RPMI7951 (cell line): ENCODE measurements at places on chromosomes 11 and 22. TPM values are rescaled to one million over a fixed set of nuclear protein-coding genes. Genes with fewer than 3 reads are reported as not detected.
A peak's percentile ranks its signal among the peaks of the same experiment; 100 is the strongest.

- DNase-seq = peak; percentile 27
Observed at GRCh38 chr11:134360050-134360835, 28.5 kb downstream of the GLB1L2 start.

DNA sequence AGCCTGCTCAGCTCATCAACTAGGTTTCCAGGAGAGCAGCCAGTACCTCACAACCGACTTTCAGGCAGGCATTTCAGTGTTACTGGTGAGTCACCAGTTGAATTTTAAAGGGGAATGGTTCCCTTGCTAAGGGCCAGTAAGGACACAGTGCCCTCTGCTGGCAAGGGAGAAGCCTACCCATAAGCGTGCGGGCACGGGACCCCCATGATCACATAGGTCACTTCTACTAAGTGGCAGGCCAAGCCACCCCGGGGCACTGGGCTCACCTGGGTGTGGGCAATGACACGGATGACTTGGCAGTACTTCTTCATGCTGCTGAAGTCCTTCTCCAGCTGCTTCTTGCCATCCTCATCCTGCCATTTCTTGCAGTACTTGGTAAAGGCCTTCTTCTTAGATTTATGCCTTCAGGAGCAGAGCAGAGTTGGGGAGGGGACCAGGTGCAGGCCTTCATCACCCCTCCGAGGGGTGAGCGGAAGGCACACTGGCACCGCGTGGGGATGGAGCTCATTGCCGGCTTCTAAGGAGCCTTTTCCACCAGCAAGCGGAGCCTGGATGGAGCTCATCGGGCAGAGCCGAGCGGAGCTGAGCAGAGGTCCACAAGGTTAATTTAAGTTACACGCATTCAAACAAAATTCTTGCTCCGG lies 2.9 kb downstream of the RPL3 start:
- DNase-seq = peak; percentile 91

DNA sequence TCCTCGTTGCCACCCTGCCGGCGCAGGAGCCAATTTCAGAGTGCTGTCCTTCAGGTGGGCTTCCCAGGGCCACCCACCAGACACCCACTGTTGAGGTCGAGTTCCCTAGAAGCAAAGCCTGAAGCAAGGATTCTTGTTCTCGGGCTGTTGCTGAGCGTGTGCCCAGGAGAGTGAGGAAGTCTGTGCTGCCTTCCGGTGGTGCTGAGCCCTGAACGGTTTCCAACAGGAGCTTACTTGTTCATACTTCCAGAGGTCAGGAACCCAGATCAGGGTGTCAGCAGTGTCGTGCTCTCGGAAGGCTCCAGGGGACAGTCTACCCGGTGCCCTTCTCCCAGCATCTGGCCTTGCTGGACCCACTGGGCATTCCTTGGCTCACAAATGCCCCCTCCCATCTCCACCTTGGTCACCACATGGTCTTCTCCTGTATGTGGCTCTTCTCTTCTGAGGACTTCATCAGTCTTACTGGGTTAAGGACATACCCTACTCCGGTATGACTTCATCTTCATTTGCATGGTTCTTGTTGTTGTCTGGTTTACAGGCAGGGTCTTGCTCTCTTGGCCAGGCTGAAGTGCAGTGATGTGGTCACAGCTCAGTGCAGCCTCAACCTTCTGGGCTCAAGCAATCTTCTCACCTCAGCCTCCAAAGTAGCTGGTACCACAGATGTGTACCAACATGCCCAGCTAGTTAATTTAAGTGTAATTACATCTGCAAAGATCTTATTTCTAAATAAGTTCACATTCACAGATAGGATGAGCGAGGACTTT lies 11.2 kb downstream of the SLC25A1 start:
- DNase-seq = no peak

DNA sequence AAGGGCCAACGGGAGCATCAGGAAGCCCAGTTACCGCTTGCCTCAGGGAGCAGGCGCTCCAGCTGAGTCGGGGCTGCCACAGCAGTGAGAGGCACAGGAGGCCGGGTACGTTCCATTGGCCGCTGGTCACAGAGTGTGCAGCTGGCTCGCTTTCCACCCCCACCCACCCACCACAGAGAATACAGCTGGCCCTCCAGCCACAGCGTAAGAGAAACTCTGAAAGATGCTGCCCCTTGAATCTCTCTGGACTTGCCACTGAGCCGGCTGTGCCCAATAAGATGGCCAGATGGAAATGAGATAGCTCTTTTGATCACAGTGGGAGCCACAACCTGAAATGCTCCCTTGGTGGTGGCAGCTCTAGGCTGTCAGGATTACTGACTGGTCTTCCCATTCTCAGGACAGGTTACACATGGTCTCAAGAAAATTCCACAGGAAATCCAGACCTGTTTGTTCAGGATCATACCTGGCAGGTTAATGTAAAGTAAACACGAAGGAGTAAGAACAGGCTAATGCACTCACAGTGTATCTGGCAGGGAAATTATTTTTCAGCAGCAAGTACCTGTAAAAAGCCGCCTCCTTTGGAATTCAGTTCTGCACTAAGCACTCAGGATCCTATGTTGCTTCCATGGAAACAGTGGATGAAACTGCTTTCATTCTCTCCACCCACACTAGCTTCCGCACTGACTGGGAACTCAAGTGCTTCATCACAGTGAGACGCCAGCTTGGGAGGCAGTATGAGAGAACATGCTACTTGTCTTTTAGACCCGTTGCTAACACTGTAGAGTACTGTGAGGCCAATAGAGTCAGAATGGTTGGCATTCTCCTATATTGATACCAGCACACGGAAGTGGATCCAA lies 16.5 kb downstream of the SIAE start:
- no peak for DNase-seq

DNA sequence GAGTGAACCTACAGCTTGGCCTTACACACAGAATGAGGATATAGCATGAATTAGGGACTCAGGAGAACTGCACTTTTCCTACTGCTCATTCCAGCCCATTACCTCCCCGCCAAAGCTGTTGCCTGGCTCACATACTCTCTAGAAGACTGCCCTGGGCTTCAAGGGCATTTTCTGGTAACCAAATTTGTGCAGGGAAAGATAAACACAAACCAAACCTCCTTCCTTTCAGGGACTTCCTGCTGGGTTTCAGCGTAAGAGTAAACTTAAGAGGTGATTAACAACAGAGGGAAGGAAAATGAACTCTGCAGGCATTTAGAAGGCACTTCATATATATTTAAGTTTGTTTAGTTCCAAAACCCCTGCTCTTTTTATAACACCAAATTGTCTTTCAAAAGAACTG lies 194.9 kb downstream of the SWAP70 start:
- peak; percentile 80 for DNase-seq

DNA sequence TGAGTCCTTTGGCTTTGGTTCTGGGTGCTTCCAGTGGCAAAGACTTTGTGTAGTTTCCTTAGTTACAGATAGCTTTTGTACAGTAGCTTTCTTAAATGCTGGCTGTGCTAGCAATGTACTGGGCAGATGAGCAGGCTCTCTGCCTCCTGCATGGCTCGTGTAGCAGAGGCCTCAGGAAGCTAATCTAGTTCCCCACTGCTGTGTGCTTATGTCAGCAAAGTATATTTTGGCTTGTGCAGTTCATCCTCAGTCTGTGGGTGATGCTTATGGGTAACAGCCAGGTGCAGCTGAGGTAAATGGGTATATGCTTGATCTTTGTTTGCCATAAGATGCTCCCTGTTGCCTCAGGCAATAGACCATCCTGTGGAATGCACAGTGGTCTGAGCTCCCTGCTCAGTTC lies 69.0 kb upstream of the FAM181B start:
- no peak for DNase-seq

DNA sequence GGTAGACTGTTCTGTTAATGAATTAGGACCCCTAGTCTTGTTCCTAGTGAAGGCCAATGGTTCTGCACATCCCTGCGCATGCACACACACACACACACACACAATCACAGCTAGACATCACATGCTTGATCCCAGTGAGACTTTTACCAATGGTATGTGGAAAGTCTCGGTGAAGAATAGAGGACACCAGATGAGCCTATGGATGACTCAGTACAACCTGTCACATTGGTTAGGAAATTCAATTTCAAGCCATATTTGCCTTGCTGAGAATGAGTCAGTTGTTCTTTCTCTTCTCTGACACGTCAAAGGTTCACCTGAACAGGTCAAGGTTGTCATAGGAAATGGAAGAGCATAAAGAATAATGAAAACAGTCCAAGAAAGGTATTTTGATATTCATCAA lies 122.0 kb downstream of the SLC17A6 start:
- DNase-seq = no peak

DNA sequence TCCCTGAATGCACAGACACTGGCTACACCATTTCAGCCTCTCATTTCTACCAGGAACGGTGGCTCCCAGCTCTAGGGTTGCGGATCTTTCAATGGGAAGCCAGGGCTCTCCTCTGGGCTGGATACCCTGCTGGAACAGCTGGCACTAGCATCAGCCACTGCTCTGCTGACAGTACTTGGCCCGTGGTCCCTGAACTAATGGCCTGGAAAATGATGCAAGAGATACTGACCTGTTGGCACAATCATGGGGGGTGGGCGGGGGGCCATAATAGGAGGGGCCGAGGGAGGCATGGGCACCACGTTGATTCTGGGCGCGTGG lies 10.7 kb upstream of the TBC1D10A start:
- DNase-seq = no peak

- no peak for DNase-seq
Observed at GRCh38 chr11:75492181-75492820, 33.4 kb downstream of the GDPD5 start.

DNA sequence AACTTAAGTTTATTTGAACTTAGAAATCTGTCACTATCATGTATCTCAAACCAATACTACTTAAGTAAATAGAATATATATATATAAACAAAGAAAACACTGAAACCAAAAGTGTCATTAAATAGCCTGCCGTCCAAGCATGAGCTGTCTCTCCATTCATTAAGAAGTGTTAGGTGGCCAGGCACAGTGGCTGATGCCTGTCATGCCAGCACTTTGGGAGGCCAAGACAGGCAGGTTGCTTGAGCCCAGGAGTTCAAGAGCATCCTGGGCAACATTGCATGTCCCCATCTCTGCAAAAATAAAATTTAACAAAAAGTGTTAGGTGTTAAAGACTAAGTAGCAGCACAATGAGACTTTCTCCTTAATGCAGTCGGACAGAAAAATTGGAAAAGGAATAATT lies 14.0 kb downstream of the CD6 start:
- DNase-seq = no peak

HBG2 gene
- 1.3 TPM in 1 of 2 replicates, not detected in the other for total RNA-seq

MYO18B gene
- total RNA-seq = 0.24 and 0.29 TPM in 2 replicates

IGSF9B gene
- 0.10 and 0.96 TPM in 2 replicates for total RNA-seq

PELI3 gene
- 6.6 TPM in 2 replicates for total RNA-seq
